Hepatocyte (in vitro differentiated cells): ENCODE measurements at places on chromosomes 1 and 21. TPM values are rescaled to one million over a fixed set of nuclear protein-coding genes. Genes with fewer than 3 reads are reported as not detected.

The SLC25A34 gene
- 0.68 and 0.87 TPM in 2 replicates for total RNA-seq

The NUP210L gene
- total RNA-seq, result 0.03 and 0.04 TPM in 2 replicates

- DNase-seq, result no peak
These were observed 56.3 kb downstream of the KIAA0040 start for GRCh38 chr1:175136246-175136645.

The ZNHIT6 gene
- total RNA-seq, result 11.5 and 13.5 TPM in 2 replicates

GRCh38 chr1:48661726-48662463, 114.8 kb downstream of the BEND5 start:
- DNase-seq, result no peak

DNA sequence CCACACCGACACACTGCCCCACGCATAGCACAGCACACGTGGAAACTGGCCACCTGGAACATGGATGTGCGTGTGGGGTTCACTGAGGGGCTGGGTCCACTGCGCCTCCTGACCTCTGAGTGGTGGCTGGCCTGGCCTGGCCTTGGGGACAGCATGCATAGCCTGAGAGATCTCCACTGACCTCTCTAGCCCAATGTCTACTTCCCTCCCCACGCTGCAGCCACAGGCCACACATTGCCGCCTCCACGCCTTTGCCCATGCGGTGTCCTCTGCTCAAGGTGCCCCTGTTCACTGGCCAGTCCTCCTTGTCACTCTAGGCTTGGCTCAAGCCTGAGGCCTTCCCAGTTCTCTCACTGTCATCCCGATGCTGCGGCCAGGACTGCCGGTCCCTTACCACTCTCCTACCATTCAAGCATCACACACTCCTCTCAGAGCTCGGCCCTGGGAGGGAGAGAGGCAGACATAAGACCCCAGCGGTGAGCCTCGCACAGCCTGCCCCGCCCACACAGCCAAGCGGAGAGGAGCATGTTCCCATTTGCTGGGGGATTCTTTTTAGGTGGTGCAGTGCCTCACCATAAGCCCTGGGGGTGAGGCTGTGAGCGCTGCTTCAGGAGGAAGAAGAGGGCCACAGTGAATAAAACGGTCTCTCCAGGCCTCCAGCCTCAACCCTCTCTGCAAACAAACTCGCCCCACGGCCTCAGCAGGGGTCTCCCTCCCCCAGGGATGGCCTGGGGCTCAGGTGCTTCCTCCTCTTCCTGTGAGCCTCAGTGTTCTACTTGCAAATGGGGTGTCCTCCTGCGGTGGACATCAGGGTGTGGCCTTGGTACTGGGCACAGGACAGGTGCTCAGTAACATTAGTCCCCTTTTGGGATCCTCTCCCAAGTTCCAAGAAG, 80.8 kb downstream of the DMRTB1 start:
- no peak for DNase-seq

DNA sequence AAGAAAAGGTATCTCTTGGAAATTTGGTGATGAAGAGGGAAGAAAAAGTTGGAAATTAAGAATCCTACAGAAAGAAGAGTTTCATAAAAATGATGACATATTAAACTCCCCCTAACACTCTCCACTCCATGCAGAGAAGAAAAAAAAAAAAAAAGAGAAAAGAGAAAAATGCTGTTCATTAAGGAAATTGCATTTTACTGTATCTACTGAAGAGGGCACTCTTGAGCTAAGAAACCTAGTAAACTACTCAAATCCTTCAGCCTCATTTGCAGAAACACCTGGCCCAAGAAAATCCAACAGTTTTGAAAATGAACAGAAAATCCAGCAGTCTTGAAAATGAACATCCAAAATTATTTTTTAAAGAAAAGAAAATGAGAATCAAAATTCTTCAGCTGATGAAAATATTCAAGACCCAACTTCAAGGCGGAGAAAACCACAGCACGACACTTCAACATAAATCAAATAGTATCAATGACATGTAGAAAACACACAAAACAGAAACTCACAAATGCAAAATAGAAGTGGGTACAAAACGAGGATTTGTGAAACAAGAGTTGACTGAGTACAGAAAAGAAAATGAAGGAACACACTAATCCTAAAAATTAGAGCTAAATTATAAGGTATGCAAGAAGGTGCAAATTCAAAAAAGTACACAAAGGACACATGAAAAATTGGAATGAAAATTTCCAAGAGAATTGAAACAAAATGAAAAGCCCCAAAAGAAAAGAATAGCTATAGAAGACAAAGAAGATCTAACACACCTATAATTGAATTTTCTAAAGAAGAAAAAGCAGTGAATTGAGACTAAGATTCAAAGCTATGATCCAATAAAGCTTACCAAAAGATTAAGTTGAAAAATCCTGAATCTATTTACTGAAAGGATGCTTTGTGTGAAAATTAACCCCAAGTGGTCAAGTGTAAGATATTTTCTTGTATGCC, 73.2 kb upstream of the DNAJC6 start:
- DNase-seq, result peak; percentile 27

DNA sequence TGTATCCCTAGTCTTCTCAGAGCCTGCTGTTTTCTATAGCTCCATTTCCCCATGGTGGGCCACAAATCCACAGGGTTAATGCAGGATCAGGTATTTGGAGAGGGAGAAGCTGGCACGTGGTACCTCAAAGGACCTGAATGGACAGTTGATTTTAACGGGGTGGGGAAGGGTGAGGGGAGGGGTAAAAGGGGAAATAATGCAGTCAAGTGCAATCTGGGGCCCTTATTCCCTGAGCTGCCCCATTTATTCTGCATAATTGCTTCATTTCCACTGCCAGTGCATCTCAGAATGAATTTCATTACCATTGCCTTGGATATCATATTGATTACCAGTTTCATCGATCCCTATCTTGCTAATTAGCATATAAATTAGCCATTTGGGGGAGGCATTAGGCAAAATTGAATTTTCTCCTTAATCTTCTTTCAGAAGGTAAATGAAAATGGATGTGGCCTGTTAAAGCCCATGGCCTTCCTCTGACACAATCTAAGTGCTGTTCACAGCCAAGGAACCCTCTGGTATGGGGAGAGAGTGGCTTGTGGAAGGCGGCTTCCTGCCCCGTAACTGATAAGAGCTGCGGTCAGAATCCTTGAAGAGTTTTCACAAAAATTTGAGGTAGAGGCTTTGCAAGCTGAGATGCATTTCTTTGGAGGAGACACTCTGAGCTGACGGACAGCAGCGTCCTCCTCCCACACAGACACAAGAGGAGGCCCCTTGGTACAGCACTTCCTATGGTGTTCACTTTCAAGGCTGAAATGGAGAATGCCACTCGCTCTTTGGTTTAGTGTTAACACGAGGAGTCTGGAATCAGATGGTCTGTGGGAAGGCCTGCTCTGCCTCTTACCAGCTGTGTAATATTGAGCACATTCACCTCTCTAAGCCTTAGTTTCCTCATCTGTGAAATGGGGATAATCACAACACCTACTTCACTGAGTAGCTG, 34.4 kb downstream of the PHC2 start:
- no peak for DNase-seq

The ERRFI1 gene
- 154 and 163 TPM in 2 replicates for total RNA-seq

GRCh38 chr1:115289940-115290339, 48.1 kb downstream of the NGF start:
- DNase-seq, result no peak

The GBP1 gene
- 18.9 and 20.3 TPM in 2 replicates for total RNA-seq

The MROH7 gene
- total RNA-seq, result 0.68 and 0.87 TPM in 2 replicates

DNA sequence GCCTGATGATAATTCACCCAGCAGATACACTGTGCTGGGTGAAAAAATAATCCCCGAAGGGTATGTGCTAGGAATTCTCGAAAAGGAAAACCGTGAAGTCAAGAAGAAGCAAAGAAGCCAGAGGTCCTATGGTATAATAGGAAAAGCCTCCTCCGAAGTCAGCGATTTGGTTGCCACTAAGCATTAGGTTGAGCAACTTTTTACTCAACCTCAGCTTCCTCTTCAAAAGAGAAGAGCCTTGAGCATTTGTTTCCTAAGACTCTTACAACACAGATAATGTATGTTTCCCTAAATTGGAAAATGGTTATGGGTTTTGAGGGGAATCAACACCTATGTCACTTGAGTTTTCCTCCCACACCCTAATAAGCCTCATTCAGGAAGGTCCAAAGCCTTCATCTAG, 21.3 kb upstream of the MNDA start:
- no peak for DNase-seq

DNA sequence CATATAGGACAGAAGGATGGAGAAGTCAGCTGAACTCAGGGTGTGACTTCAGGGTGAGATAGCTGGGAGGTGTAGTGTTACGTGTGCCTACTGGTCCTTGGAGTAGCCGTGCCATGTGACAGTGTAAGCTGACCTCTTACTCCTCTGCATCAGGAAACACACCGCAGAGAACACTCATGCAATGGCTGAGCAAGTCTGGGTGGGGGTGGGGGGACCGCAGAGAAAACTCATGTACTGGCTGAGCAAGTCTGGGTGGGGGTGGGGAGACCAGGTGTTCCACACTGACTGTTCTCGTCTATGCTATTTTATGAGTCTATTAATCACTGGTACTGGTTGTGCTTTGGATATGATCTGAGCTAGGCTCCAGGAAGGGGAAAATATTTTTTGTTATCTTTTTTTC, 233.1 kb downstream of the PAPPA2 start:
- peak; percentile 52 for DNase-seq

DNA sequence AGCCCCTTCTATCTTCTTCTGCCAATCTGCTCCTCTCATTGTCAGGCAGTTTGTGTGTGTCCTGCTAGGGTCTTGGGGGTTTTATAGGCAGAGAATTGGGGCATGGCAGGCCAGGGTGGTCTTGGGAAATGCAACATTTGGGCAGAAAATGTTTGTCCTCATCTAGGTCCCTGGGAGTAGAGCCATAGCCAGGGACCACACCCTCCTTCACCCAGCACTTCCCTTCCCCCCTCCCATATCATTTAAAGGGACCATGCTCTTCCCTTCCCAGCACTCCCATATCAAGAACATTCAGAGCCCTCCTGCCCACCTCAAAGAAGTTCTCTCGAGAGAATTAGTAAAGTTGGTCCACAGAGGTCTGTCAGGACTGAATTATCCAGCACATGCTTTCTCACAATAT, 41.7 kb downstream of the ZNF697 start:
- no peak for DNase-seq

GRCh38 chr1:224683936-224684335, 67.8 kb downstream of the CNIH3 start:
- no peak for DNase-seq

DNA sequence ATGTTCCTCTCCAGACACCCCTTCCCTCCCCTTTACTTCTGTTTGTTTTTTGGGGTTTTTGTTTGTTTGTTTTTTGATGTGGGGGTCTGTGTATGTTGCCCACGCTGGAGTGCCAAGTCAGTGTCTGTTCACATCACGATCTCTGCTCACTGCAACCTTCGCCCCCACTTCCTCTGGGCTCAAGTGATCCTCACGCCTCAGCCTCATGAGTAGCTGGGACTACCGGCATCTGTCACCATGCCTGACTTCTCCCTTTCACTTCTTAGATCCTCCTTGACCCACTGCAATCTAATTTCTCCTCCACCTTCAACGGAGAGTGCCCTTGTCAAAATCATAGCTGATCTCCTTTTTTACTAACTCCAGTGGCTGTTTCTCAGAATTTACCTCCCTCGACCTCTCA, 100.7 kb upstream of the KIF26B start:
- no peak for DNase-seq

DNA sequence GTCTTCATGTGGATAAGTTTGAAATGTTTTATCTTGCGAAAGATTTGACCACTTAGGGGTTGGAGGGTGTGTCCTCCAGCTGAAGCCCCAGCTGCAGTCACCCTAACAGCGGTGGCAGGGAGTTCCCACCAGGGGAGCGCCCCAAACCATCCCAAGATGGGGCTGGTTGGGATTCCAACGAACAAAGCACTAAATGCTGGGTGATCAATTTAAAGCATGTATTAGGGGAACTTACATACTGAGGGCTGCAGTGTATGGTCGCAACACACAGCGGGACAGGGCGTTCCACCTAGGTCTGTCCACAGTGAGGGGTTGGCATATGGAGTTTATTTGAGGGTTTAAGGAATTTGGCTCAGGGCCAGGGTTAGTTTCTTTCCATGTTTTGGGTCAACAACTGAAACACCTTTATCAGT, 26.3 kb downstream of the SLC37A1 start:
- no peak for DNase-seq

The LYPLAL1 gene
- 18.7 and 28.3 TPM in 2 replicates for total RNA-seq

The CACHD1 gene
- total RNA-seq, result 35.1 and 39.7 TPM in 2 replicates

DNA sequence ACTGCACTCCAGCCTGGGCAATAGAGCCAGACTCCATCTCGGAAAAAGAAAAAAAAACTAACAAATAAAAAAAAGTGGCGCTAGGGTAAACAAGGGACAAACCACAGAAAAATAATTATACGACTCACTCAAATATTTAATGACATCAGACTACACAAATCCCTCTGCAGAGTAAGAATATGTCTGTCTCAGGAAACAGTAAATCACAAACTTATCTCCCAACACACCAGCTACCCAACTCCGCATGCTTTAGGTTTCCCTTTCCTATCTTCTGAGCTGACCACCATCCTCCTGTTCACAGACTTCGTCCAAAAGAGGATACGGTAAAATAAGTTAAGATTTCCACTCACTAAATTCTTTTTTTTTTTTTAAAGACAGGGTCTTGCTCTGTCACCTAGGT, 16.2 kb downstream of the WDR47 start:
- DNase-seq, result no peak

GRCh38 chr1:97621955-97622354, 298.9 kb downstream of the DPYD start:
- DNase-seq, result no peak

The FAM72B gene
- total RNA-seq, result 1.5 TPM in 2 replicates
